Stimulated activated naive CD8-positive, alpha-beta T cell treated with anti-CD3 and anti-CD28 coated beads, Interleukin-15, Interleukin-2, amounts not matched to agents 100 U/mL and 50 U/mL, for 24 hours (primary cell): ENCODE measurements at places on chromosomes 1 and 21.
A peak's percentile ranks its signal among the peaks of the same experiment; 100 is the strongest.

- DNase-seq = no peak
These were observed 29.1 kb upstream of the ZNF281 start for GRCh38 chr1:200438911-200439310.

GRCh38 chr1:24364975-24365678 lies 46.0 kb downstream of the GRHL3 start:
- peak; percentile 48 for DNase-seq

GRCh38 chr1:41483001-41483850 lies 1.3 kb downstream of the EDN2 start:
- DNase-seq = no peak

DNA sequence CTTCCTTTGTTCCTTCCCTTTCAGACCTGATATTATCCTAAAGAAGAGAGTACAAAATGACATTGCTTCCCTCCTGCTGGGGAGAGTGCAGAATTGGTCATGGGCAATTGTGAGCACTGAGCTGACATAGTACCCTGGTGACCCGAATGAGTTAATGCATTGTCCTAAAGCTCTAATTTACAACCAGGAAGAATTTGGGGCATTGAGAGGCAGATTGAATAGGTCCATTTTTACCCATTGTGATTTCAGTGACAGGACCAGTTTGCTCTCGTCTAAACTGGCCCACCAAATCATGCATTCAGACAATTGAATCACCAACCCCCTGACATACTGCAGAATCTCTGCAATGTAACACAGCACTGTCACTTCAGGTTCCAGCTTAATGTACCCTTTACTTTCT lies 497.4 kb downstream of the DPYD start:
- DNase-seq = no peak

- DNase-seq = no peak
These were observed 1.6 kb downstream of the PADI2 start for GRCh38 chr1:17117451-17118265.

- no peak for DNase-seq
These were observed 605.3 kb upstream of the NR5A2 start for GRCh38 chr1:199422206-199422605.
